Activated gamma-delta T cell treated with Interleukin-2 at 50 U/mL for 16 hours (primary cell): ENCODE measurements at places on chromosomes 12 and 14.

DNA sequence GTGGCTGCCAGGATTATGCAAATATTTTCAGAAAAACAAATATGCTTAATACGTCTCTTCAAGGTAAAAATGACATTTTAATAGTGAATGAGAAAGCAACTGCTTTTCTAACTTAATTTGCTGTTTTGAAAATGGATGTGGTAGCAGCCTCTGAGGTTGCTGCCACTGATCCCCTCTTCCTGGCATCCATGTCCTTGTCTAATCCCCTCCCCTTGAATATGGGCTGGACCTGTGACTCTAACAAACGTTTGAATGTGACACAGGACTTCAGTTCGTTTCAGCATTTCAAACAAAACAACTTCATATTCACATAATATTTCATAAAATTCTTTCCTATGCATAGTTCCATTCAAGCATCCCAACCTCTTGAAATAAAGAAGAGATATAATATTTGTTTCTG, 64.2 kb upstream of the SLC38A2 start:
- DNase-seq, result no peak

DNA sequence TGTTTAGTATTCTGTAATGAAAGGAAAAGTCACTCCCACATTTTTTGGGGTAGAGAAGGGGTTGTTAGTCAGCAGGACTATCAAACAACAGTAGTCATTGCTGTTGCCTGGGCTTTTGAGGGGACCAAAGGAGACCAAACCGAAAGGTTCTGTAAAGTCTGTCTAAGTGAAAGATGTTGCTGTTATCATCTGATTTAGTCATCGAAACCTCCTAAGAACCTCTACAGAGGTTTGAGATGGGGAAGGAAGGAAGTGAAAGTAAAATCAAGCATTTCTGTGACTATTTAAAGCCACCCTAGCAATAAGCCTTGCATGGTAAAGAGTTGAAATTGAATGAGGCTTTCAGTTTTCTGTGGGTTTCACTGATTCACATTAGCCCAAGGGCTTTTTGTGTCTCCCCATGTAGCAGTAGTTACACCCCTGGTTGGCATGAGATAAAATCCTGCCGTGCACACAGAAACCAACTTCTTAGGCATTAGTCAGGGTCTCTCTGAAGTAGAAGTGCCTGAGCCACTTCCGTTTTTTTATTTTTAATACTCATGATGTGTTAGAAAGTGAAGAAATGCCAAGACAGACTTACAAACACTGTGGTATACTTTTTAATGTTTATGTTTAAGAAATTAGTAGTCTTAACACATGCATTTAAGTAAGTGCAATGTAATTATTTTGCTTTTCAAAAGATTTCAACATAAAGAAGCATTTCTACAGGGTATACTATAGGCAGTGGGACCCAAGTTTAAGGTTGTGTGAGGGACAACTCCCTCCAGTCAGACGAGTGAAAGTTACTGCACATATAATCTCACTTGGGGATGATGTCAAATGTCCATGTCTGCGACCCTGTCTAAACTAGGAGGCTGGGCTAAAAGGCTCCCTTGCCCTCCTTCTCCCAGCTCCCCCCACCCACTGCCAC, 50.4 kb downstream of the DYRK2 start:
- peak; percentile 54 for DNase-seq

- no peak for DNase-seq
Measured at GRCh38 chr12:122306407-122306806, 40.1 kb upstream of the VPS33A start.

GRCh38 chr14:74956280-74957072, 1.1 kb upstream of the PGF start:
- no peak for DNase-seq

DNA sequence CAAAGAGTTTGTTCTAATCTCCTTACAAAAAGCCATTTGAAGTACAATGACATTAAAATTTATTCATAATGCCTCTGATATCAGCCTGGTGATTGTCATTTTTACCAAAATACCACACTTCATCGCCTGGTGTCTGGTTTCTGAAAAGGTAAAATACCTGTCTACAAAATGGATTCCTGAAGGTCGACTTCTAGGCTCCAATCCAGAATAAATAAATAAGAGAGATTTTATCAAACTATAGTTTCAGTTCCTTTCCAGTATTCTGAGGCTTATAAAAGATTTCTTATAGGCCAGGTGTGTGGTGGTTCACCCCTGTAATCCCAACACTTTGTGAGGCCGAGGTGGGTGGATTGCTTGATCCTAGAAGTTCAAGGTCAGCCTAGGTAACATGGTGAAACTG, 340.7 kb downstream of the SLC16A7 start:
- no peak for DNase-seq

DNA sequence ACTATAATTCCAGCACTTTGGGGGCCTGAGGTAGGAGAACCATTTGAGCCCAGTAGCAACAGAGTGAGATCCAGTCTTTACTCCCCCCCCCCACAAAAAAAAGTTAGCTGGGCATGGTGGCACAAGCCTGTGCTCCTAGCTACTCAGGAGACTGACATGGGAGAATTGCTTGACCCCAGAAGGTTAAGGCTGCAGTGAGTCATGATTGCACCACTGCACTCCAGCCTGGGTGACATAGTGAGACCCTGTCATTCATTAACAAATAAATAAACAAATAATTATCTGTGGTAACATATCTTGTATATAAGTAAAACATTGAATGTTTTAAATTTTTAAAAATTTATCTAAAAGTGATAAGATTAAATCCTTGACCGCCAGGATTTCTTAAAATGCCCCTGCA, 4.8 kb downstream of the ENTPD5 start:
- DNase-seq, result no peak

GRCh38 chr12:4147031-4147481, 126.5 kb upstream of the CCND2 start:
- DNase-seq, result no peak

- no peak for DNase-seq
Measured at GRCh38 chr12:114294303-114294685, 111.7 kb downstream of the TBX5 start.

GRCh38 chr12:122128481-122128880, 45.5 kb downstream of the IL31 start:
- DNase-seq, result no peak

DNA sequence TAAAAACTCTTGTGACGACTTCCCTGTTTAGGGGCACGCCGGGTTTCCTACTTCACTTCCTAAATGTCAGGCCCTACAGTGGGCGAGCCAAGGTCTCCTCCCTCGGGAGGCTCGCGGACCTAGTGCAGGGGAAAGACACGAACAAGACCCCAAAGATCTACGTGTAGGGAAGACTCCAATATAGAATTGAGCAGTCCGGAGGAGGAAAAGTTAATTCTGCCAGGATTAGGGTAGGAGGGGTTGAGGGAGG, 564 bp downstream of the ATXN3 start:
- no peak for DNase-seq

DNA sequence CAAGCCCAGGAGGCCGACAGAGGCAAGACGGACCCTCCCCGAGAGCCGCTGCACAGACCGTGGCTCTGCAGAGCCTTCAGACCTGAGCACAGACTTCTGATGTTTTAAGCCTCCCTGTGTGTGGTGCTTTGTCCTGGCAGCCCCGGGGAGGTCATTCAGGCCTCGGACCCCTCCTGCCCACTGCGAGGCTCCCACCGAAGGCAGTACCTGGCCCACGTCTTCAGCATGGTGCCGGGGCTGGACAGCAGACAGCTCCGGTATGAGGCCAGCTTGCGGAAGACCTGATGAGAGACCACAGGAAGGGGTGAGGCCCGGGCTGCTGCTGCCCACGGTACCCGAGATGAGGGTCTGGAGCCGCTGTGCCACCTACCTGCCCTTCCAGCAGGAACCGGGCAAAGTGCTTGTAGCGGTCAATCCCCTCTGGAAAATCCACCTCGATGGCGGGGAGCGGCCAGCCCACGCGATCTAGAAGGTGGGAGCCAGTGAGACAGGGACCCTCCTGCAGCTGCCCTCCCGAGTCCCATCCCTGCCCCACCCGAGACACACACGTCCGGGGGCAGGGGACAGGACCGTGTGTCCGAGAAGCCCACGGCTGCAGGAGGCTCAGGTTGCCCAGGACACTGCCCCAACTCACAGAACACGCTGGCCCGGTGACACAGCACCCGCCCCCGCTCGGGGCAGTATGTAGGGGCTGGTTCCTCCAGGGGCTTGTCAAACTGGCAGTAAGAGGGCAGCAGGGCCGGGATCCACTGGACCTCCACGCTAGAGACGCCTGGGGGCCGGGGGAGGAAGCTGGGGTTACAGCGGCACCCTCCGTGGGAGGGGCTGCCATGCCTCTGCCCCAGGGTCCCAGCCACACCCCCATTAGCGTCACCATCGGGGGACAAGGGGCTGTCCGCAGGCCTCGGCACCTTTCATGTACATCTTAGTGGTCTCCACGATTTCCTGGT, 35.6 kb upstream of the UBC start:
- DNase-seq, result no peak

GRCh38 chr12:52323001-52323400, 1.8 kb upstream of the KRT83 start:
- DNase-seq, result no peak

GRCh38 chr12:108637222-108637971, 3.7 kb upstream of the SELPLG start:
- no peak for DNase-seq

DNA sequence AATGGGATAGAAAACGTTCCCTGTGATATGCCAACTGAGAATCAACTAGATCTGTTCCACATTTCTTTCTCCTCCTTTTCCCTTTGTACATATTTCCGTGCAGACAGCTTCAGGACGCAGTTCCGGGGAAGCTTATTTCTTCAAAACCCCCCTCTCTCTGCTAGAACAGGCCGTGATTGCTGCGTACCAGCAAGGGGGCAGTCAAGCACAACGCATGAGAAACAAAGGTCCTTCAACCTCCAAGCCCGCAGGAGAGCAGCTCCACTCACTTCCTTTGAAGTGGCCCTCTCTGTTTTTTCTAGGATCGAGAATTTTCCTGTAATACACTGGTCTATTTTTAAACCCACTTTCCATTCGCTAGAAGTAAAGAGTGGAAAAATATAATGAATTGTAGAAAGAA, 80.8 kb downstream of the ZNF664 start:
- DNase-seq, result no peak

- no peak for DNase-seq
Measured at GRCh38 chr12:105384916-105385535, 54.5 kb downstream of the C12orf75 start.

- no peak for DNase-seq
Measured at GRCh38 chr12:4849115-4849541, 60.6 kb upstream of the KCNA1 start.

GRCh38 chr12:57553343-57554202, 3.7 kb downstream of the KIF5A start:
- DNase-seq, result no peak

DNA sequence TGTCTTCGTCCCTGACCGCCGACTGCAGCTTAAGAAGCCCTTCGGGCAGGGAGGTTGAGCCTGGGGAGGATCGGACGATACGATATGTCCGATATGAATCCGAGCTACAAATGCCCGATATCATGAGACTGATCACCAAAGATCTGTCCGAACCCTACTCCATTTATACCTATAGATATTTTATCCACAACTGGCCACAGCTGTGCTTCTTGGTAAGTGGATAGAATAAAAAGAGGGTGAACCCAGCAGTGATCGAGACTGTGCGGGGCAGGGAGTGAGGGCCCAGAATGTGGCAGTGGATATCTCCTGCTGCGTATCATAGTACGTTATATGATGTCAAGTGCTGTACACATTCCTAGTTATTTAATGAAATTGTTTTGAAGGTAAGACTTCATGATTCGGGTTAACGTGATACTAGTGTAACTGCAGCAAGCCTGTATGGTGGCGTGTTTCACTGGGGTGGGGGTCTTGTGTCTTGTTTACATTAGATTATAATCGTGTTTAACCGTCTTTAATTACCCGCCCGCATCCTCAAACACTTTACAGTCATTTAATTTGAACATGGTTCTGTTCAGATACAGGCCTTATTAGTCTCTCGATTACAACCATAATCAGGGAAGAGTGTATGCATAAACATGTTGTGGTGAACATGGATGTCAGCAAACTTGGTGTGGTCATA, 1.3 kb downstream of the NAA30 start:
- no peak for DNase-seq
